8988T (cell line): ENCODE measurements at places on chromosomes 2 and 18.

GRCh38 chr2:174223388-174223787 lies 24.9 kb downstream of the OLA1 start:
- no peak for DNase-seq

DNA sequence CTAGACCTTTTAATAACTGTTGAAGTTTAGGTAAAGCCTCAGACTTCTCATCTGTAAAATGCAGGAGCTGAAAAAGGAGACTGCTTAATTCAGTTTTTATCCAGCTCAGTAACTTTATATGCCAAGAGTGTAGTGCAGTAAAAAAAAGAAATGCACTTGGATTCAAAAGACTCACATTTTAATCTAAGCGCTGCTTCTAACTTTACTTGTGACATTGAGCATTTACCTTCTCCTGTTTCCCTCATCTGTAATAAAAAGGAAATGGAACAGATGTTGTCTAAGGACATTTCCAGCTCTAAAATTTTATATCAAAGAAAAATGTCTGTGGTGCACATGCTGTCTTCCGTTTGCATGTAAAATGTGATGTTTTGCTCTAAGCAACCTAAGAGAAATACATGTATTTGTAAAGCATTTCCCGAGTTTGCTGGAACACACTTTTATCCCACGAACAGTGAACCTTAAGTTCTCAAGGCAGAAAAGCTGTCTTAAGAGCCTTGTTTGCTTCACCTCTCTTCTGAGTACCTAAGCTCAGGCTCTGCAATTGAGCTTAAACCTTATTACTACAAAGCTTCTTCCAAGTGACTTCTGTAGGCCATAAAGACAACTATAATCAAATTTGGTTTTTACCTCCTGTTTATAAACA lies 24.2 kb upstream of the TANK start:
- DNase-seq, result no peak

DNA sequence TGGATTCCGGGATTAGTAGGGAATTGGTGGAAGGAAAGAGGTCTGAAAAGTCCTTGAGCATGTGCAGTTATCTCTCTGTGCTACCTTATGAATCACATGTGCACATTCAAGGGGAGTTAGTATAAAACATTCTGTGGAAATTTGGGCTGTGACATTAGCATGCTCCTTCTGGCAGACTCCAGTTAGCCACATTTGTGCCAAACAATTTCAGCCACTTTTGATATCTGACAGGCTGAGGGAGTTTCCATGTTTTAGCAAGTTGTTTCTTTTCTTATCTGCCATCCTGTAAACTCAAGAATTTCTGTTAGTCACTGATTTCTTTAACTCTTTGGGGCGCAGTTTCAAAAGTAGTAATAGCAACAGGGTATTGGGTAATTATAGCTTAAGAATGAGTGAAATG lies 28.3 kb upstream of the GYPC start:
- no peak for DNase-seq

- DNase-seq, result no peak
Observed at GRCh38 chr2:119478978-119479295, 45.3 kb downstream of the SCTR start.

DNA sequence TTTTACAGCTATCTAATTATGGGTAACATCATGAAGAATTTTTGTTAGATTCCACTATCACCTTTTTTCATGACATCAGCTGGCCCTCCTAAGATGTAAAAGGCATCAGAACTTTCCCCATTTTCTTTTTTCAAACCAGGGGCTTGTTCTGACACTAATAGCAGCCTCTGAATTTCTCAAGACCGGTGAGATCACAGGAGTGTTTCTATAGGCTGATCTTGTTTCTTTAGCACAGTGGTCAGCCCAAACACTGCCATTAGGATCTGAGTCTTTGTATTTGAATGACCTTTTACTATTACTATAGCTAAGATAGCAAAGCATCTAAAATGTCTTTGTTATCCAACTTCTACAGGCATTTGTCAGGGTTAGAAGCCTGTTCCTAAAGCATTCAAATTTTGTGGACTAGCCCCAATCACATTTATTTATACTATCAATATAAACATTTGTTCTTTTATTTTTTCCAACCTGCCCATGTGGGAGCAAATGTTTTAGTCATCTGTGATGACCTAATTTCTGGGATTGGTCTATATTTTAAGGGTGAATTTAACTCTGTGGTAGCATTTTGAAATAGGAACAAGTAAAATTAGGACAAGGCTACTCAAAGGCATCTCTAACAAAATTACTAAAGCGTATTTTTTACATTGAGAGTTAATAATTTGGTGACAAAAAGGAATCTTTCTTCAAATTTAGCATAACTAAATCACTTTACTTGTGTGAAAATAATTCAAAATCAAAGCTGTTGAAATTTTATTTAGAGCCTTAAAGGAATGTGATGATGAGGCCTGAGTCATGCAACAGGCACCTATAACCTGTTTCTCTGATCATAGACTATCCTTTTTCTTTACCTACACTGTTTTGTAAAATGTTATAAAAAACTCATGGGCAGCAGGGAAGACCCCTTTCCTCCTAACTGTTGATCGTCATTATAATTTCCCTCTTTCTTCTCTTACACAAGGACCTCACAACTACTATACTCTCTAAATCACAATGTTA lies 39.3 kb downstream of the ZAP70 start:
- DNase-seq, result no peak

GRCh38 chr2:37868866-37869265 lies 56.2 kb upstream of the RMDN2 start:
- no peak for DNase-seq

GRCh38 chr2:163667064-163667887 lies 68.5 kb downstream of the FIGN start:
- DNase-seq, result peak; percentile 9

- no peak for DNase-seq
Observed at GRCh38 chr2:5692561-5693286, 540 bp downstream of the SOX11 start.

- DNase-seq, result no peak
Observed at GRCh38 chr18:13524811-13525210, 201.5 kb downstream of the FAM210A start.

- DNase-seq, result no peak
Observed at GRCh38 chr2:111702804-111703196, 181.2 kb downstream of the ANAPC1 start.

GRCh38 chr2:9089831-9090230 lies 86.3 kb upstream of the MBOAT2 start:
- no peak for DNase-seq

DNA sequence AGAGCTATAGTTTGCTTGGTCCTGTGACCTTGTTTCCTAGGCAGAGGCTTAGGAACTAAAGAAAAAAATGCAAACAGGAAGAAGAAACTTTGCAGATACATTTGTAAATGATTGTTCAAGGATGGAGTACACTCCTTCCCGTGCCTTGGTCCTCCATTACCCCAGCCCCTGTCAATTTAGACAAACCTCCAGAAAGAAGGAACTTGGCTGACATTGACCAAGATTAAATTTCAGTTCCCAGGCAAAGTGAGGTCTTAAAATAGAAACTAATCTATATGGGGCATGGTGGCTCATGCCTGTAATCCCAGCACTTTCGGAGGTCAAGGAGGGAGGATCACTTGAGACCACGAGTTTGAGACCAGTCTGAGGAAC lies 179.9 kb upstream of the FN1 start:
- DNase-seq, result no peak

- DNase-seq, result no peak
Observed at GRCh38 chr18:45978084-45978483, 11.0 kb upstream of the EPG5 start.

DNA sequence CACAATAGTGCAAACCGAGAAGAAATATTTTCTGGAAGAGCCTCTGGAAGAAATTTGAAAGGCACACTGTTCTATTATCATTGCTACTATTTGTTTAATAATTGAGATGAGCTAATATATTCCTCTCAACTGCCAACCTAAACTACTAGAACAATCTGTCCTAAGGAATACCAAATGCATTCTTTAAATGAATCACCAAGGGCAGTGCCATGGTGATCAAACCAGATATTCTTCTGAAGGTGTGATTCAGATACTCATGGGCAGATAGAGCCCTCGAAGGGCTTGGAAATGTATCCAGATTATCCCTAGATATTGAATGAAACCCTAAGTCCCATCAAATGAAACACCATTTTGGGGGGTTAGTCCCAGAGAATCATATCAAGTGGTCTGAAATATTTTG lies 76.6 kb downstream of the FIGN start:
- no peak for DNase-seq

GRCh38 chr2:98809116-98809515 lies 78.2 kb upstream of the MGAT4A start:
- no peak for DNase-seq

- DNase-seq, result no peak
Observed at GRCh38 chr2:217988840-217989204, 14.0 kb downstream of the TNS1 start.

- no peak for DNase-seq
Observed at GRCh38 chr18:79870301-79871025, 72.7 kb downstream of the KCNG2 start.

DNA sequence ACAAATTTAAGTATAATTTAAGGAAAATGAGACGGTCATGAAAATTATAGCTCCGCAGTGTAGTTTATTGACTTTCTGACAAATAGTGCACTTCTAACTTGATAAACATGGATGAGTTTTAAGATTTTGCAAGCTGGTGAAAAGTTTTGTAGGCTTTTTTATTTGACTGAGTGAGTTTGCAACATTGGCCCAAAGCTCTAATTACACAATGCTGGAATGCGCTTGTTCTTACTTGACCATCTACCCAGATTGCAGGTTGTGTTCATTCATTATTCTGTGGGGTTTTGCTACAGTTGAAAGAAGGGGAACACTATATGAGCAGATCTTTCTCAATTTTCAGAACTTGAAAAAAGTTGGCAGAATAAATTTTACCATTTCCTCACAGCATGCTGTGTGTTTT lies 13.5 kb downstream of the SPOPL start:
- DNase-seq, result no peak

- no peak for DNase-seq
Observed at GRCh38 chr2:53442783-53443182, 324.8 kb upstream of the CHAC2 start.

GRCh38 chr2:146623771-146624170 lies 1221.1 kb upstream of the ACVR2A start:
- DNase-seq, result no peak

GRCh38 chr2:12005886-12006681 lies 259.7 kb downstream of the LPIN1 start:
- DNase-seq, result no peak

DNA sequence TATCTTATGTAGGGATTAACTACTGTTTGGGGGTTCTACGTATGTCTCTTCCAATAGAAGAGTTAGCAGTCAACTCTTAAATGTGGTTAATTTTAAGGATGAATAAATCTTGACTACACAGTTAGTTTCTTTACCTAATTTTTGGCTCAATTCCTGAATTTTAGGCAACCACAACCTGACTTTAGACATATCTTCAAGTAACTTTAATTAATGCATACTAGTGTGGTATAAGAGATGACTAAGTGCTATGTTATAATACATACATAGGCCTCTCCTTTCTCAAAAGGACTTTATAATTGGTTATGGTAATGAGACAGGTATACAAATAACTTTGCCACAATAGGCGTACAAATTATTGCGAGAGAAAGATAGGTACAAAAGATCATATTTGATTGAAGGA lies 312.0 kb downstream of the IRS1 start:
- DNase-seq, result no peak

DNA sequence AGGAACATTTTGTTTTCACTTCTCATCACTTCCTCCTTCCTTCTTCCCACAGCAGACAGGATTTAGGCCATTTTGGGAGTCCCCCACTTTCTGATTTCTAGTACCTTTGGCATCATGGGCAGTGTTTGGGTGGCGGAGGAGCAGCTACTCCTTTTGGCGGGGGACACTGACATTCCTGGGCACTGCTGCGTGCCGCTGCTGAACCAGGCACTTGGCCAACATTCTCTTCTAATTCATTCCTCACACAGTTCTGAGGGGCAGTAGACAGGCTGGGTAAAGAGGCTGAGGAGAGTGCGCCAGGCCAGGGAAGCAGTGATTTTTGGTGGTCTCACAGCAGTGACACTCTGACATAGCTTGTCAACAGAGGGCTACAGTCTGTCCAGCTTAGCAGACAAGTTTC lies 270.2 kb downstream of the LOXHD1 start:
- no peak for DNase-seq

GRCh38 chr2:126916744-126917143 lies 18.1 kb downstream of the TEX51 start:
- no peak for DNase-seq

DNA sequence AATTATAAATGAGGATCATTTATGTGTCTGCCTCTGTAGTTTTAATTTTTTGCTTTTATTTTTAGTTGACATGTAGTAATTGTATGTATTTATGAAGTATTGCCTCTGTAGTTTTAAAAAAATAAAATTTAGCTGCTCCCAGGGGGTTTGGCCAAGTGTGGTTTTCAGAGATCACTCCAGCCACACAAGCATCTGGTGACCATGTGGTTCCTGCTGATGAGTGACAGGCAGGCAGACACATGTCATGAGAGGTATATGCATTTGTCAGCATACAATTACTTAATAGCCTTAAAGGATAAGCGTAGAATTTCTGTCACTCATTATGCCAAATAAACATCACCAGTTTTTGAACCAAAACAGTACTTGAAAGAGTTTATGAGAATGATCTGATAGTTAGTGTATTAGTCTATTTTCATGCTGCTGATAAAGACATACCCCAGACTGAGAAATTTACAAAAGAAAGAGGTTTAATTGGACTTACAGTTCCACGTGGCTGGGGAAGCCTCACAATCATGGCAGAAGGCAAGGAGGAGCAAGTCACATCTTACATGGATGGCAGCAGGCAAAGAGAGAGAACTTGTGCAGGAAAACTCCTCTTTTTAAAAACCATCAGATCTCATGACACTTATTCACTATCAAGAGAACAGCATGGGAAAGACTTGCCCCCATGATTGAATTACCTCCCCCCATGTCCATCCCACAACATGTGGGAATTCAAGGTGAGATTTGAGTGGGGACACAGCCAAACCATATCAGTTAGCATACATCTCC lies 29.6 kb downstream of the MREG start:
- DNase-seq, result no peak

- DNase-seq, result no peak
Observed at GRCh38 chr18:21146016-21146415, 34.4 kb upstream of the ROCK1 start.
